ENCODE measurements at places on chromosomes 4 and X.

DNA sequence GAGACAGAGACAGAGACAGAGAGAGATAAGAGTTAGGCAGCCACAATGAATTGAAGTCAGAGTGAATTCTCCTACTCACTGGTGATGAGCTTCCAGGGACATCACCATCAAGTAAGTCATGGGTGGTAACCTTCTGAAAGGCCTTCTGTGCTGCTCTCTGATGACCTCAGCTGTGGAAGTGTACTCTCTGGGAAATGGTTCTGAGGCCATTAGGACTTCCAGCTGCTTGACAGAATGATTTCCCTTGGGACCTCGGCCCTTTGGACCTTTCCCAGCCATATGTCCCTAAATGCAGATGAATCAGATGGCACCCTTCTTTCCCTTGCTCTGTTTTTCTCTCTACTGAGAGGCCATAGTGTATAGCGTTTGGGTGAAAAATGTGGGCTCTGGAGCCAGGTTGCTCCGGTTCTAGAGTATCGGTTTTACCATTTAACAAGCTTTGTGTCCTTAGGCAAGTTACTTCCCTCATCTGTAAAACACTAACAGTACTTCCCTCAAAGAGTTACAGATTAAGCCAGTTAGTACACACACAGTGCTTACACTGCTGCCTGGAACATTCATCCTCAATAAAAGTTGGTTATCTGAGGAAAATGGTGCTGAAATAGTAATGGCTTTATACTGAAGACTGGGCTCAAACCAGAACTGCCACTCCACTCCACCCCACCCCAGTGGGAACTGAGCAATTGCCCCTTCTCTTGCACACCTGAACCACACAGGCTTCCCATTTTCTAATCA is 7.6 kb downstream of the SEPTIN11 start:
- DNase-seq: no peak

DNA sequence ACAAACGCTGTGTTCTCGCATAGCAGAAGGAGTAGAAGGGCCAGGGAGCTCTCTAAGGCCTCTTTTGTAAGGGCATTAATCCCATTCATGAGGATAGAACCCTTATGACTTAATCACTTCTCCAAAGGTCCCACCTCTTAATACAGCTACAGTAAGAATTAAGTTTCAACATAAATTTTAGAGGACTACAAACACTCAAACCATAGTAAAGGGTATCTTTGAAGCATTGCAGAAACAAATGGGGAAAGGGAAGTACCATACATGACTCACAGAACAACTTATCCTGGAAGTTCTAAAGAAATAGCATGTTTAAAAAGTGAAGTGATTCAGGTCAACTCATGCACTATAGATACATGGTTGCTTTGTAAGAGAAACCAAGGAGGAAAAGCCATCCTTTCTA is 680.8 kb downstream of the RPA4 start:
- no peak for DNase-seq

DNA sequence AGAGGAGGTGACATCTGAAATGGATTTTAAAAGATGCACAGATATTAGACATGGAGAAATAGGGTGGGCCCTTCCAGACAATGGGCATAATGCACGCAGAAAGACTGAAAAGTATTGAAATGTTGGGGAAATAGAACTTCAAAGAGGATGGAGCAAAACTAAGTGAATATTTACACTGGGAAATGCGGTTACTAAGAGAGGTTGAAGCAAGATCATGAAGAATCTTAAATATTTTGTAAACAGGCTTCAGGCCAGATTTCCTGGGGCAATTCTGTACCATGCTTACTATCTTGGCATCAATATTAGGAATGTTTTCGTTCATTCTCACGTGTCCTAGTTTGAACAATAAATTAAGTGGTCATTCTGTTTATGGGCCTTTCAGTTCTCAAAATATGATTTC is 216.3 kb downstream of the ADAMTS3 start:
- DNase-seq: no peak

GRCh38 chr4:1414831-1415680 is 8.8 kb upstream of the NKX1-1 start:
- DNase-seq: no peak

DNA sequence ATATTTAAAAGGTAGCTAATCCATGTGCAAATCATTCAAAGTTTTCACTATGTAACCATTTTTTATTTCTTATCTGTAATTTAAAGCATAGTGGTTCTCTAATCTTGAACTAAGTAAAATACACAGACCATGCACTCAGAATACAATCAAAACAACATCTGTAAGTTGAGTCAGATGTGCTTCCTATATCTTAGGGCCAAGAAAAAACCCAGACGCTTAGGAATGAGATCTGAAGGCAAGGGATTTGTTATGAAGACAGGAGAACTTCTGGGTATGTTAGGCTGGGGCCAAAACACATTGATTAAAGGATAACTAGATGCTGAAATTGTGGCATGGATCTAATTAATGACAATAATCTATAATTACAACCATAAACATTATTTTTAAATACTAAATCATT is 120.3 kb downstream of the PDE5A start:
- no peak for DNase-seq

DNA sequence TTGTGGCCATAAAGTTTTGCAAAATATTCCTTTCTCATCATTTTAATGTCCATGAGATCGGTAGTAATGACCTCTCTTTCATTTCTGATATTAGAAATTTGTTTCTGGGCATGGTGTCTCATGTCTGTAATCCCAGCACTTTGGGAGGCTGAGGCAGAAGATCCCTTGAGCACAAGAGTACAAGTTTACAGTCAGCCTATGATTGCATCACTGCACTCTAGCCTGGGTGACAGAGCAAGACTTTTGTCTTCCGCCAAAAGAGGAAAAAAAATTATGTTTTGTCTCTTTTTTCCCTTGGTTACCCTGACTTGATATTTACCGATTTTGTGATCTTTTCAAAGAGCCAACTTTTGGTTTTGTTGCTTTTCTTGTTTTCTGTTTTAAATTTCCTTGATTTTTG is 10.8 kb upstream of the NKAP start:
- no peak for DNase-seq

GRCh38 chrX:5084279-5084678 is 1144.4 kb downstream of the NLGN4X start:
- no peak for DNase-seq

- no peak for DNase-seq
Observed at GRCh38 chrX:13121020-13121555, 76.7 kb upstream of the FAM9C start.

- no peak for DNase-seq
Observed at GRCh38 chrX:1502241-1502640, 34.7 kb downstream of the P2RY8 start.

- DNase-seq: no peak
Observed at GRCh38 chr4:105472871-105473323, 965 bp downstream of the PPA2 start.

- no peak for DNase-seq
Observed at GRCh38 chrX:96835660-96836289, 47.9 kb upstream of the RPA4 start.

Data from CD4-positive, alpha-beta T cell treated with Interleukin-12 subunit alpha and Interleukin-12 subunit beta, for 1 hour (primary cell).